ENCODE measurements at places on chromosomes 1 and 21.
A peak's percentile ranks its signal among the peaks of the same experiment; 100 is the strongest.

DNA sequence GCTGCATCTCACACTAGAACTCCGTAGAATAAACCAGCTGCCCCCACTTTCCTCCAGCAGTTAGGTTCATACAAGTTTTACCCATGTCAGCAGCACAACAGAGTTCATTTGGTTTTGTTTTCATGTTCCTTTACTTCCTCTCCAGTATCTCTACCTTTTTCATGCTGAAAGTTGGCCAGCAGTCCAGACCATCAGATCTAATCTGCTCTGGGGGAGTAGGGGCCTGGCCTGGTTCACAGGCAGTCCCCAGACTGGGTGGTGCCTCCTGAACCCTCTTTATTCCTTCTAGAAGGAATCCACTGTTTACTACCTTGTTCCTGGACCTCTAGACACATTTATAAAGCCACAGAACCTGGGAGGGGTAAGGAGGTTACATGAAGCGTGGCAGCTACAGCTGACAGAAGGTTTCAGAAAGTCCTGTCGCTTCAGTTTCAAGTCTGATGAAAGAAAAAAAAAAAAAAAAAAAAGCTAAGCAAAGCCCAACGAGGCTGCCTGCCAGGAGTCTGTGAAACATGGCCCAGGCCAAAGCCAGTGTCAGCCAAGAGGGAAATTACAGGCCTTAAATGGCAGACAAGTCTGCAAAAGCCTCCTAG is 184.6 kb upstream of the JUN start:
- no peaks in the 10 kb centered on the region for H3K4me1 ChIP-seq
- H3K36me3 ChIP-seq = no peaks in the 10 kb centered on the region
- DNase-seq = no peak
- no peak overlapping the region for H3K4me3 ChIP-seq
- H3K27me3 ChIP-seq = no peaks in the 10 kb centered on the region
- H3K27ac ChIP-seq = no peak overlapping the region

DNA sequence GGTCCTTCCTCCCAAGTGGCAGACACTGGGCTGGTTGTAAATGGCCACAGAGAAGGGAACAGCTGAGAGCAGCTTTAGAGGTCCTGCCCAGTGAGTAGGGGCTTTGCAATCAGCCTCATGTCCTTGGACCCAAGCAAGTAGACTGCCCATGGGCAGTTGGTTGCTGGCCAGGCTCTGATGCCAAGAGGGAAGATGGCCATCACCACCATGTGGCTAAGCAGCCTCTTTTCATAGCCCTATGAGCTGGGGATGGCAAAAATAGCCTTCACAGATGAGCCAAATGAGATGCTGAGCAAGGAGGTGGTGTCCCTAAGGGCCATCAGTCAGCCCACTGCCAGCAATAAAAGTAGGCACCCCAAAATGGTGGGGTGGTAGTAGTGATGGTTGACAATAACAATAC is 3.2 kb downstream of the DISP3 start:
- DNase-seq = no peak
- H3K27ac ChIP-seq = no peak overlapping the region
- H3K27me3 ChIP-seq = peaks cover 77% of the 10 kb centered on the region
- no peaks in the 10 kb centered on the region for H3K4me1 ChIP-seq
- H3K4me3 ChIP-seq = no peak overlapping the region

GRCh38 chr1:83554174-83554573 is 444.8 kb downstream of the TTLL7 start:
- H3K27ac ChIP-seq = no peak overlapping the region
- H3K27me3 ChIP-seq = no peaks in the 10 kb centered on the region
- no peaks in the 10 kb centered on the region for H3K4me1 ChIP-seq
- H3K36me3 ChIP-seq = no peaks in the 10 kb centered on the region
- H3K4me3 ChIP-seq = no peak overlapping the region

- H3K27me3 ChIP-seq = no peaks in the 10 kb centered on the region
- H3K36me3 ChIP-seq = peaks cover 36% of the 10 kb centered on the region
- peaks cover 51% of the 10 kb centered on the region for H3K4me1 ChIP-seq
- peak overlapping the region; percentile 28 for H3K27ac ChIP-seq
- H3K4me3 ChIP-seq = no peak overlapping the region
Measured at GRCh38 chr1:198903621-198904020, 264.8 kb downstream of the PTPRC start.

GRCh38 chr21:17709266-17709611 is 96.5 kb upstream of the BTG3 start:
- no peaks in the 10 kb centered on the region for H3K4me1 ChIP-seq
- no peaks in the 10 kb centered on the region for H3K36me3 ChIP-seq
- peaks cover 14% of the 10 kb centered on the region for H3K27me3 ChIP-seq
- no peak overlapping the region for H3K27ac ChIP-seq
- no peak overlapping the region for H3K4me3 ChIP-seq

DNA sequence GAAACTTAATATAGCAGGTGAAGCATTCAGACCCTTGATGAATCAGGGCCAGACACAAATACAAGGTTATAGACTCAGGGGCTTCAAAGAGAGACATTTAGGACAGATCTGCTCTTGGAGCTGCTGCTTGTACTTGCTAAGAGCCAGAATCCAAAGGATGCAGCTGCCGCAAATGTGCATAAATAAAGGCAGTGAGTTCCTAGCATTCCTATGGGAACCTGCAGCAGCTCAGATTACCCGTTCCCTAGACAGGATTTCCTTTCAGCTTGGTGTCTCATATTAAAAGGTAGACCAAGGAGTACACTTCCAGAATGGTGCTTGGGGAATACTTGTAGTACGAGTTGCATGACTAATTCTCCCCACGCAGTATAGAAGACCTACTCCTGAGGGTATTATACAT is 9.7 kb upstream of the LRRC53 start:
- H3K36me3 ChIP-seq = no peaks in the 10 kb centered on the region
- H3K4me3 ChIP-seq = no peak overlapping the region
- DNase-seq = no peak
- no peak overlapping the region for H3K27ac ChIP-seq

GRCh38 chr1:26582836-26583460 is 53.4 kb downstream of the RPS6KA1 start:
- DNase-seq = no peak
- H3K4me3 ChIP-seq = no peak overlapping the region
- H3K27ac ChIP-seq = no peak overlapping the region

DNA sequence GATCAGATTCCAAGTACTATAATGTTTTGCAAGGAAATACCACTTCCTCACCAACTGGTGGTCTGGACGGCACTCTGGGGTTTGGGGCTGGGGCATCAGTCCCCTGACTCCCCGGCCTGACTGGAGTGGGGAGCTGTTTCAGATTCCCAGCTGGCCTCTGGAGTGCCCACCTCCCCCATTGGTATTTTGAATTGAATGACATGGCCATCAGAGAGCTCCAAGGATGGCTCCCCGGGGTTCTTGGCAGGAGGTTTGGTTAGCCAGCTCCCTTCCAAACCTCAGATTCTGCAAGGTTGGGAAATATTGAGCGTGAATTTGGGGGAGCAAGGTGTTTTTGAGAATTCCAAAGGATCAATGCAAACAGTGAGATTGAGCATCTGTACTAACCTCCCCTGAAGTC is 2.2 kb upstream of the INAVA start:
- peaks cover 60% of the 10 kb centered on the region for H3K4me1 ChIP-seq
- peak overlapping the region; percentile 99 for H3K4me3 ChIP-seq
- H3K27ac ChIP-seq = peak overlapping the region; percentile 89
- H3K27me3 ChIP-seq = no peaks in the 10 kb centered on the region
- DNase-seq = no peak

GRCh38 chr1:224784265-224785039 is 145.0 kb upstream of the DNAH14 start:
- no peaks in the 10 kb centered on the region for H3K4me1 ChIP-seq
- no peak overlapping the region for H3K4me3 ChIP-seq
- H3K27ac ChIP-seq = no peak overlapping the region
- DNase-seq = no peak
- peaks cover 39% of the 10 kb centered on the region for H3K27me3 ChIP-seq

- no peaks in the 10 kb centered on the region for H3K36me3 ChIP-seq
- no peak overlapping the region for H3K4me3 ChIP-seq
- H3K27ac ChIP-seq = no peak overlapping the region
- H3K27me3 ChIP-seq = no peaks in the 10 kb centered on the region
- H3K4me1 ChIP-seq = no peaks in the 10 kb centered on the region
- DNase-seq = no peak
Measured at GRCh38 chr1:236354330-236355147, 39.5 kb upstream of the EDARADD start.

DNA sequence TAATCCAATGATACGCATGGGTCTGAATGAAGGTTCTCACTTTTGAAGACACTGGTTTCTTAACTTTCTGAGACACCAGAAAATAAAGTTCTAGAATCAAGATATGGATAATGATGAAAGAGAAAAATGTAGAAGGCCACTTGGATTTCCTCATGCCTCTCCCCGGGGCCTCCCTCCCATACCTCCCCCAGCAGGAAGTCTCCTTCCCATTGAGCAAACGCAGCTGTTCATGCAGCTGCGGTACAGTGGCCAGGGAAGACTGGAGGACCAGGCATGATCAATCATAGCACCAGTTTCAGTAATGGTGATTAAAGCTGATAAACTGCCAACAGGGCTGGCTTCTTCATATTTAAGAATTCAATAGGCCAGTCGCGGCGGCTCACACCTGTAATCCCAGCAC is 10.9 kb upstream of the UBR4 start:
- H3K4me3 ChIP-seq = no peak overlapping the region
- no peak overlapping the region for H3K27ac ChIP-seq
- H3K36me3 ChIP-seq = peaks cover 34% of the 10 kb centered on the region
- H3K4me1 ChIP-seq = no peaks in the 10 kb centered on the region
- no peak for DNase-seq
- no peaks in the 10 kb centered on the region for H3K27me3 ChIP-seq

DNA sequence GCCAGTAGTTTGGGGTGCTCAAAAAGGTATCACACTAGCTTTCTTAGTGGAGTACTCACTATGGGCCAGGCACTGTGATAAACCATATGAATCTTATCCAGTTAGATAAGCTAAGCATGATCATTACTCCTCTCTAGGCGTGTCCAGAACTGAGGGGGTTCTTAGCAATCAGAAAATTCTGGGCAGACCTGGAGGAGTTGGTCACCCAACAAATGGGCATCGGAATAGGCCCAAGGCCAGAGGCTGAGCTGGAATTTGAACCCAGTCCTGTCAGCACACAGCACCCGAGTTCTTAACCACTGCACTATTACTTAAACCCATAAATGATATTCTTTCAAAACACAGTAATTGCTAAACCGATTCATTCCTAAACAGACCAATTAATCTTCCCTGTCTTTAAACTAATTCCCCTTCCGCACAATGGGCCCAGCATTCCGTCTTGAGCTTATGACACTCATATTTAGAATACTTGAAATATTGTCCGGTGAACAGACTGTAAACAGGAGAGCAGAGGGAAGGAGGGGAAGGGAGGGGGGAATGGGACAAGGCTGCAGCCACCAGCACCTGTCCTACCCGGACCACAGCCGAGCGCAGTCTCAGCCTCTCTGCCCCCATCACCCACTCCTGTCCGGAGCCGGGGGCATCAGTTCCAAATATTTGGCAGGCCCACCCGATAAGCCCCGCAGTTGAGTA is 113.0 kb upstream of the GADD45A start:
- H3K4me3 ChIP-seq = no peak overlapping the region
- no peaks in the 10 kb centered on the region for H3K36me3 ChIP-seq
- peaks cover 40% of the 10 kb centered on the region for H3K4me1 ChIP-seq
- no peak for DNase-seq
- no peaks in the 10 kb centered on the region for H3K27me3 ChIP-seq
- H3K27ac ChIP-seq = no peak overlapping the region

DNA sequence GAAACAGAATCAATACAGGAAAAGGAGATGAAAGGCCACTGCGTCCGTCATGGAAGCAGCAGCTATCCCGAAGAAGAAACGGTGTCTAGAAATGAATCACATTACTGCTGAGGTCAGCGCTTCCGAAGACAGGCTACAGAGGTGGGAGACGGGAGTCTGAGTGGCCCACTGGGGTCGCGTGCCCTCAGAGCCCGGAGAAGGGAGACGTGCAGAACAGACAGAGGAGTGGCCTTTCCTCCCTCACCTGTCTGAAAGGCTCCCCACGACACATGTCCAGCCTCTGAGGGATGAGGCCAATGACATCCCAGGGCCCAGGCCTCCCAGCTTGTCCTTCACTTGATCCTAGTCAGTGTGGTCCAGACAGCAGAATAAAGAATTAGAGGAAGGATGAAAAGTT is 35.9 kb downstream of the VPS26C start:
- no peaks in the 10 kb centered on the region for H3K27me3 ChIP-seq
- no peak overlapping the region for H3K27ac ChIP-seq
- H3K4me3 ChIP-seq = no peak overlapping the region
- H3K36me3 ChIP-seq = peaks cover 14% of the 10 kb centered on the region
- DNase-seq = no peak

- no peaks in the 10 kb centered on the region for H3K27me3 ChIP-seq
- H3K27ac ChIP-seq = no peak overlapping the region
- H3K36me3 ChIP-seq = no peaks in the 10 kb centered on the region
- H3K4me1 ChIP-seq = peaks cover 7% of the 10 kb centered on the region
Measured at GRCh38 chr1:113860891-113861290, 10.6 kb downstream of the PTPN22 start.

- peaks cover 33% of the 10 kb centered on the region for H3K4me1 ChIP-seq
- no peaks in the 10 kb centered on the region for H3K27me3 ChIP-seq
- DNase-seq = peak; percentile 90
- peaks cover 73% of the 10 kb centered on the region for H3K36me3 ChIP-seq
- peak within 1 kb of the TSS; percentile 84 for H3K4me3 ChIP-seq
Measured at GRCh38 chr1:16155537-16156410, at the start of gene EPHA2. Gene EPHA2 (minus strand): TSS chr1:16156069. CDS start chr1:16155932, 137 bp downstream.

- H3K27me3 ChIP-seq = no peaks in the 10 kb centered on the region
- DNase-seq = peak; percentile 11
- no peak overlapping the region for H3K27ac ChIP-seq
- H3K4me3 ChIP-seq = no peak overlapping the region
- no peaks in the 10 kb centered on the region for H3K4me1 ChIP-seq
Measured at GRCh38 chr1:79716447-79716846, 709.9 kb upstream of the ADGRL4 start.

DNA sequence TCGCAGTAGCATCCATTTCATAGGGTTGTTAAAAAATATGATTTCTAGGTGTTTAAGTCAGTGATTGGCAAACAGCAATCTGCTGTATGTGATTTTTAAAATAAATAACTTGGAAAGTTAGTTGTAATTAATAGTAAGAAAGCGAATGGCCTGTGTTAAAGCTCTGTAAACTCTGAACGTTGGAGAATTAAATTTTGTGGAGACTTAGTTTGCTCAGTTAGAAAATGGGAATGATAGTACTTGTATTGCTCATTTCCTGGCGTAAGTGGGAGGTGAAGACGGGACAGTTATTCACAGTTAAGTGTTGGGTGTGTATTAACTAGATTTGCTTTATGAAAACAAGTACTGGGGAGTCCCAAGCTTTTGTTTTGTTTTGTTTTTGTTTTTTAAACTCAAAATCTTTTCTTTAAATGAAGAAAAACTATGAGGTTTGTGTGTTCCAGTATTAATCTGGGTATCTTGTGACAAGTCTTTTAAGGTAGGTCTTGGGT is 995 bp downstream of the CACYBP start:
- H3K4me1 ChIP-seq = peaks cover 47% of the 10 kb centered on the region
- DNase-seq = no peak
- peaks cover 30% of the 10 kb centered on the region for H3K36me3 ChIP-seq
- no peak overlapping the region for H3K27ac ChIP-seq
- no peaks in the 10 kb centered on the region for H3K27me3 ChIP-seq

GRCh38 chr1:242086706-242087105 is 87.8 kb upstream of the MAP1LC3C start:
- no peak overlapping the region for H3K4me3 ChIP-seq
- no peak for DNase-seq
- no peaks in the 10 kb centered on the region for H3K36me3 ChIP-seq
- H3K4me1 ChIP-seq = no peaks in the 10 kb centered on the region

- H3K27ac ChIP-seq = peak overlapping the region; percentile 76
- H3K27me3 ChIP-seq = no peaks in the 10 kb centered on the region
- peak; percentile 41 for DNase-seq
- peak overlapping the region; percentile 44 for H3K4me3 ChIP-seq
Measured at GRCh38 chr1:164602480-164603093, 43.6 kb downstream of the PBX1 start.

GRCh38 chr1:53140451-53140850 is 2.0 kb downstream of the SLC1A7 start:
- H3K27me3 ChIP-seq = no peaks in the 10 kb centered on the region
- H3K4me1 ChIP-seq = peaks cover 13% of the 10 kb centered on the region
- no peak overlapping the region for H3K4me3 ChIP-seq
- H3K27ac ChIP-seq = no peak overlapping the region
- peaks cover 5% of the 10 kb centered on the region for H3K36me3 ChIP-seq
